ENCODE measurements at places on chromosomes 4 and X. TPM values are rescaled to one million over a fixed set of nuclear protein-coding genes. Genes with fewer than 3 reads are reported as not detected.

The HERC3 gene
- total RNA-seq, result 91.4 TPM

GRCh38 chr4:120557372-120557771, 365.2 kb downstream of the PRDM5 start:
- DNase-seq, result no peak
- H3K36me3 ChIP-seq, result no peaks in the 10 kb centered on the region
- no peak overlapping the region for H3K4me3 ChIP-seq
- H3K4me1 ChIP-seq, result no peaks in the 10 kb centered on the region

The CHRNA9 gene
- total RNA-seq, result not detected

DNA sequence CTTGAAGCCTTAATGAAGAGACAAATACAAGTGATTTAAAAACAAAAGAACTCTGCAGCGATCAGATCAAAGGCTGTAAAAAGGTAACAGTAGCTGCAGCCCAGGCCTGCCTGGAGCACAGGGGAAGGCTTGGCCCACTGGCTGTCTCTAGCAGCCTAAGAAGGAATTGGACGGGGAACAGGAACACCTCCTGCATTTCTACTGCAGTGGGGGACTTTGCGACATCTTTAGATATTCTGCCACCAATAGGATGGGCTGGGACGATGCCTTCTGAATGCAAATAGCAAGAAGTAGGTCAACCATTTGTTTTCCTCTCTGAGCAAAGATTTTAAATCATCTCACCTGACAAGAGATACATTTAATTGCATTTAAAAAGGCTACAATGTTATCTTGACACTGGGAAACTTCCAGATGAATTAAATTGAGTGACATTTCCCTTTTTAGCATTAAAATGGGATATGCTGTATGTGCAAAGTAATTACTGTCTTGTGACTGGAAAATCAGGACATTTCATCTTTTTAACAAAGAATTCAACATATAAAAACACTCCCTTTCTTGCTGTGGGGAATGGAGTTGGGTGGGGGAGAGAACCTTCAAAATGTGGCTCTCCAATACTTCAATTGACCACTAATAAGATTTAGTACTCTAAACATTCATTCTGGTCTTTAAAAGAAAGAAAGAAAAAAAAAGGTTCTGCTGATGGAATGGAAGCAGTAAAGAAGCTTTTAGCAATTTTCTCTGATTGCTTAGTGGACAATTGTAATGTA, 70.0 kb downstream of the NYX start:
- peaks cover 5% of the 10 kb centered on the region for H3K4me1 ChIP-seq
- H3K27ac ChIP-seq, result peak overlapping the region; percentile 41
- DNase-seq, result no peak
- H3K36me3 ChIP-seq, result peaks cover 12% of the 10 kb centered on the region
- H3K27me3 ChIP-seq, result no peaks in the 10 kb centered on the region

DNA sequence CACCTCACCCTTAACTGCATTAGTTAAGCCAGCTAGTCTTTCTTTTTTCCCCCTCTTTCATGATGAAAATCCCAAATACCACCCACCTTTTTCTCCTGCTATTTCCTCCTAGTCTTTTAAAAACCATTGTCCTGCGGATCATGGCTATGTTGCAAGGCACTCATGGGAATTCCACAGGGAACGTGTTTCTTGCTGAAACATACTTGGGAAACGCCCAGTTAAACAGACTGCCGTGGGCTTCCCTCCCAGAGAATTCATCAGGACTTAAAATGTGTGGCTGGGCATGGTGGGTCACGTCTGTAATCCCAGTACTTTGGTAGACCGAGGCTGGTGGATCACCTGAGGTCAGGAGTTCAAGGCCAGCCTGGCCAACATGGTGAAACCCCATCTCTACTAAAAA, 32.2 kb downstream of the XG start:
- no peak for DNase-seq
- H3K27me3 ChIP-seq, result no peaks in the 10 kb centered on the region
- no peaks in the 10 kb centered on the region for H3K36me3 ChIP-seq
- no peaks in the 10 kb centered on the region for H3K4me1 ChIP-seq
- H3K4me3 ChIP-seq, result no peak overlapping the region

The DSPP gene
- not detected for total RNA-seq

DNA sequence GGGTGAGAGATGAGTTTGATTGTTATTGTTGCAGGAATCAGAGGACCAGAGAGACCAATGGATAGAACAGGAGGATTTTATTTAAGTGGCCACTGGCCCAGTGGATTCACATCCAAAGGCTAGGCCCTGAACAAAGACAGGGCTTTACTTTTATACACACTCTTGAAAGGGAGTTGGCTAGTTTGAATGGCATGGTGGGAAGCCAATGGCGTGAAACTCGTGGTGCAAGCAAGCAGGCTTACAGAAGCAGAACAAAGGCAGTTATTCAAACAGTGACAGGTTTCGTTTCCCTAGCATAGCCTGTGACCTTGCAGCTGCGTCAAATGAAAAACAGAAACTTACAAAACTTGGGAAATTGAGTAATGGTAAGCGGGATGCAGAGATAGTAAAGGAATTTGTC, 110.2 kb upstream of the PRDX4 start:
- DNase-seq, result no peak
- no peak overlapping the region for H3K4me3 ChIP-seq
- H3K27ac ChIP-seq, result no peak overlapping the region
- H3K27me3 ChIP-seq, result no peaks in the 10 kb centered on the region
- no peaks in the 10 kb centered on the region for H3K4me1 ChIP-seq
- H3K36me3 ChIP-seq, result no peaks in the 10 kb centered on the region

- H3K4me1 ChIP-seq, result no peaks in the 10 kb centered on the region
- peaks cover 36% of the 10 kb centered on the region for H3K27me3 ChIP-seq
- no peak overlapping the region for H3K4me3 ChIP-seq
- no peak overlapping the region for H3K27ac ChIP-seq
- no peak for DNase-seq
Observed at GRCh38 chr4:94758141-94758699, 465 bp downstream of the BMPR1B start.

- H3K4me3 ChIP-seq, result no peak overlapping the region
- H3K27ac ChIP-seq, result no peak overlapping the region
- H3K27me3 ChIP-seq, result no peaks in the 10 kb centered on the region
Observed at GRCh38 chrX:7269991-7270390, 122.0 kb upstream of the PUDP start.

DNA sequence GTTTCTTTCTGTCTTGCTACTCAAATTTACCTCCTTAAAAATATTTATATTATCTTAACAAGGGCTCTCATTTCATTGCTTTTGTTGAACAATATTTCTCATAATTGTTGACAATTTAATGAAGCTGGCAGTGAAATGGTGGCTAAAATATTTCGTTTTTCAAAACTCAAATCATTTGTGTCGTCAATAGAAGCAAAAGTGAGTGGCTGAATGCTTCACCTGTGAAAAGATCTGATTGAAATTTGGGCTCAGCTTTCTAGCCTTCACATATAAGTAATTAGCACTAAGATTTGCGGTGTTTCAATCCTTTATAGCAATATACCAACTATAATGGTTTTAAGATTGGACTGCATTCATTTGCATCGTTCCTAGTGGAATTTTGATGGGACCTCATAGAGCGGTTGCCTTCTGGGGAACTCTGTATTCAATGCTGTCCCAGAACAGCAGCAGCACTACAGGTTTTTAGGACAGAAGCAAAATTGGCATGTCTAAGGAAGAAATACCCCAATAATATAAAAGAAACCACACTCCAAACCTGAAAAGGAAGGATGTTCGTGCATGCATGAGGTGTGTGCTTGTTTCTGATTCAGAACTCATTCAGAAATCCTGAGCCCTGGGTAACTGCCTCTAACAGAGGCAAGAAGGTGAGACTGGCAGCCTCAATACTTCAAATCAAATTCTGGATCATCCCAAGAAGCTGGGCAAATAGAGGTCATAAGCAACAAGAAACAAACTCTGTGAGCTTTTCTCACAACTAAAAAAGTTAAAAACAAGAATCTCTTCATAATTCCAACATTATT, 2.5 kb downstream of the CXCL1 start:
- H3K27me3 ChIP-seq, result no peaks in the 10 kb centered on the region
- no peaks in the 10 kb centered on the region for H3K4me1 ChIP-seq
- no peaks in the 10 kb centered on the region for H3K36me3 ChIP-seq

- no peaks in the 10 kb centered on the region for H3K36me3 ChIP-seq
- H3K27ac ChIP-seq, result no peak overlapping the region
- no peak overlapping the region for H3K4me3 ChIP-seq
- DNase-seq, result no peak
Observed at GRCh38 chrX:51456814-51457213, 39.6 kb downstream of the NUDT11 start.

The RNF150 gene
- 0.07 TPM for total RNA-seq

- no peak for DNase-seq
- H3K4me1 ChIP-seq, result no peaks in the 10 kb centered on the region
- no peaks in the 10 kb centered on the region for H3K36me3 ChIP-seq
- no peak overlapping the region for H3K27ac ChIP-seq
- no peak overlapping the region for H3K4me3 ChIP-seq
Observed at GRCh38 chr4:71498002-71498401, 159.2 kb downstream of the SLC4A4 start.

- H3K4me1 ChIP-seq, result no peaks in the 10 kb centered on the region
- H3K27ac ChIP-seq, result no peak overlapping the region
- H3K4me3 ChIP-seq, result no peak overlapping the region
- no peak for DNase-seq
- H3K27me3 ChIP-seq, result no peaks in the 10 kb centered on the region
Observed at GRCh38 chr4:98771959-98772632, 113.7 kb upstream of the TSPAN5 start.

- no peaks in the 10 kb centered on the region for H3K36me3 ChIP-seq
- H3K27me3 ChIP-seq, result no peaks in the 10 kb centered on the region
- peaks cover 13% of the 10 kb centered on the region for H3K4me1 ChIP-seq
- no peak overlapping the region for H3K27ac ChIP-seq
- no peak overlapping the region for H3K4me3 ChIP-seq
Observed at GRCh38 chr4:2462218-2462991, 6.5 kb upstream of the RNF4 start.

GRCh38 chr4:137545461-137545861, 13.2 kb upstream of the PCDH18 start:
- H3K4me3 ChIP-seq, result no peak overlapping the region
- no peak for DNase-seq
- no peak overlapping the region for H3K27ac ChIP-seq
- no peaks in the 10 kb centered on the region for H3K4me1 ChIP-seq
- H3K36me3 ChIP-seq, result no peaks in the 10 kb centered on the region

DNA sequence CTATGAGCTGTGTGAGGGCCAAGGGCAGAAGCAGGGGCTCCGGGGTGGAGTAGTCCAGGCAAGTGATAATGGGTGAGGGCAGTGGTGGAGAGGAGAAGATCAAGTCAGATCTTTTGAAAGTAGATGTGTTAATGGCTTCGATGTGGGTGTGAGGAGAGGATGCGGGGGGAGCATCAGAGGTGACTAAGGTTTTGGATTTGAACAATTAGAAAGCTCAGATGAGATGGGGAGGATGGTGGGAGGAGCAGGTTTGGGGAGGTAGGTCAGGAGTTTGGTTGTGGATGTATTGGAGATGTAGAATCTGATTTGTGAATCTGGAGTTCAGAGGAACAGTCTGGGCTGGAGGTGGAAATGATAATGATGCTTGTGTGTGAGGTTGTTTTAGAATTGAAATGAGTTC, 4.6 kb downstream of the FTSJ1 start:
- no peak overlapping the region for H3K27ac ChIP-seq
- no peak overlapping the region for H3K4me3 ChIP-seq
- peaks cover 23% of the 10 kb centered on the region for H3K36me3 ChIP-seq
- no peaks in the 10 kb centered on the region for H3K27me3 ChIP-seq
- peaks cover 13% of the 10 kb centered on the region for H3K4me1 ChIP-seq

GRCh38 chr4:69888336-69888735, 28.4 kb upstream of the SULT1E1 start:
- no peaks in the 10 kb centered on the region for H3K27me3 ChIP-seq
- H3K36me3 ChIP-seq, result no peaks in the 10 kb centered on the region
- no peak for DNase-seq
- H3K27ac ChIP-seq, result no peak overlapping the region
- no peaks in the 10 kb centered on the region for H3K4me1 ChIP-seq
- H3K4me3 ChIP-seq, result no peak overlapping the region

- H3K27me3 ChIP-seq, result no peaks in the 10 kb centered on the region
- H3K4me3 ChIP-seq, result no peak overlapping the region
- H3K27ac ChIP-seq, result no peak overlapping the region
- no peak for DNase-seq
Observed at GRCh38 chrX:135346975-135347374, 37.7 kb downstream of the ETDC start.

The TNMD gene
- not detected for total RNA-seq

- peak; percentile 39 for DNase-seq
- no peaks in the 10 kb centered on the region for H3K36me3 ChIP-seq
- H3K4me1 ChIP-seq, result no peaks in the 10 kb centered on the region
- H3K4me3 ChIP-seq, result no peak overlapping the region
- H3K27me3 ChIP-seq, result no peaks in the 10 kb centered on the region
Observed at GRCh38 chr4:186628058-186628711, 72.8 kb upstream of the MTNR1A start.

DNA sequence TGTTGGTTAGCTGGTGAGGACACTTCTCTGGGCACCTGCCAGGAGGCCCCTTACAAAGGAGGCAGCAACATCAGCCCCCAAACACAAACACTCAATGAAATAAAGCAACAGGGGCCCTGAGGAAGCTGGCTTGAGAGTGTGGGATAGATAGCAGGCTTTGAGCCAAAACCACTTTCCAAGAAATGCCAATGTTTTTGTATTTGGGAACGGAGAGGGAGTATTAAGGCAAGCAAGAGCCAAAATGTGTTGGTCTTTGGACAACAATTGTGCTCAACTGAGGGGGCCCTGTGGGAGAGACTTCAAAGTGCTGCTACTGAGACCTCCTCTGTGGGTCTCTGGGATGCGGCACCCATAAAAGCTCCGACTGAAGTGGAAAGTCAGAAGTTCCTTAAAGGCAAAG, 41.0 kb downstream of the RAI2 start:
- no peaks in the 10 kb centered on the region for H3K4me1 ChIP-seq
- no peak overlapping the region for H3K27ac ChIP-seq
- DNase-seq, result no peak
- no peak overlapping the region for H3K4me3 ChIP-seq

GRCh38 chr4:132958457-132959263, 190.4 kb upstream of the PCDH10 start:
- no peak for DNase-seq
- no peaks in the 10 kb centered on the region for H3K36me3 ChIP-seq
- no peak overlapping the region for H3K27ac ChIP-seq
- H3K4me3 ChIP-seq, result no peak overlapping the region
- no peaks in the 10 kb centered on the region for H3K4me1 ChIP-seq
- no peaks in the 10 kb centered on the region for H3K27me3 ChIP-seq

- no peaks in the 10 kb centered on the region for H3K36me3 ChIP-seq
- no peaks in the 10 kb centered on the region for H3K27me3 ChIP-seq
- H3K4me1 ChIP-seq, result no peaks in the 10 kb centered on the region
- no peak overlapping the region for H3K27ac ChIP-seq
Observed at GRCh38 chrX:140572724-140573123, 67.9 kb upstream of the SOX3 start.

GRCh38 chr4:157185363-157185762, 35.2 kb upstream of the GRIA2 start:
- no peak overlapping the region for H3K27ac ChIP-seq
- H3K27me3 ChIP-seq, result no peaks in the 10 kb centered on the region
- DNase-seq, result no peak
- no peaks in the 10 kb centered on the region for H3K36me3 ChIP-seq
- H3K4me1 ChIP-seq, result no peaks in the 10 kb centered on the region
- H3K4me3 ChIP-seq, result no peak overlapping the region

- no peak for DNase-seq
- H3K36me3 ChIP-seq, result no peaks in the 10 kb centered on the region
- peaks cover 3% of the 10 kb centered on the region for H3K27me3 ChIP-seq
- no peaks in the 10 kb centered on the region for H3K4me1 ChIP-seq
- H3K27ac ChIP-seq, result no peak overlapping the region
Observed at GRCh38 chr4:100811046-100811445, 293.2 kb upstream of the EMCN start.

The TLL1 gene
- not detected for total RNA-seq

The SLIT2 gene
- total RNA-seq, result not detected

The MAGEA10 gene
- total RNA-seq, result not detected

The HOPX gene
- 1.9 TPM for total RNA-seq
